ENCODE measurements at places on chromosomes 12 and 14. TPM values are rescaled to one million over a fixed set of nuclear protein-coding genes. Genes with fewer than 3 reads are reported as not detected.

DNA sequence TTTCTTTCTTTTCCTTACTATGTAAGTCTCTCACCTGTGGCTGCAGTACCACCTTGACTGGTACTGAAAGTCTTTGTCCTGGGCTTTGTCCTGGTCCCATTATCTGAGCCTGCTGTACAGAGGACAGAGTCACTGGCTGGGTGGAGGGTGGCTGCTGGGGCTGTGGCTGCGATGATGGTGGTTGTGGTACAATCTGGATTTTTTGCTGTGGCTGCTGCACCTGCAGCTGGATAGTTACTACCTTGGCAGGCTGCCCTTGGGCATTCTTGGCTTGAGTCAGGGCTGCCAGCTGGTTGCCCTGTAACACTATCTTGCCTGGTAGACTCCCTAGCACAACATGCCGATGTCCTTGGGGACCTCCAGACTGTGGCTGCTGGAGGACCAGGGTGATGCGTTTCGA, 27.0 kb downstream of the CHD8 start:
- no peak overlapping the region for H3K4me3 ChIP-seq
- no peak overlapping the region for H3K27ac ChIP-seq
- no peak for DNase-seq

- H3K27ac ChIP-seq = no peak overlapping the region
- no peak overlapping the region for H3K4me3 ChIP-seq
- no peak for DNase-seq
- no peaks in the 10 kb centered on the region for H3K27me3 ChIP-seq
These were observed 70.5 kb downstream of the EGLN3 start for GRCh38 chr14:33880330-33880729.

DNA sequence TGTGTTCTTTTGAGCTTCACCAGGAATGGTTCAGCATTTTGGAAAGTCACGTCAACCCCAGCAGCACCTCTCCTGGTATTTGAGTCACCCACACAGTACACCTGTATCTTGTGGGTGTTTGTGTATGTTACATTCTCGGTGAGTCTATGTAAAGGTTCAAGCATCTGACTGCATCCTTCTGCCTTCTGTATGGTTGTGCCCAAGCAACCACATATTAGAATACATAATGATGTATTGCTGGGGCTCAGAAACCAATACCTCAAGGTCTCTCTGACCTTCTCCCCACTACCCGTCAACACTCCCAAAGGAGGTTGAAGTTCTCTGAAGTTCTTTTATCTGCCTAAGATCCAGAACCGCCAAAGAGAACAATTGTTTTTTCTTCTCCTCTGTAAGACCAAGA, 9.2 kb upstream of the TMEM229B start:
- no peak overlapping the region for H3K4me3 ChIP-seq
- no peaks in the 10 kb centered on the region for H3K36me3 ChIP-seq
- DNase-seq = no peak
- no peak overlapping the region for H3K27ac ChIP-seq
- no peaks in the 10 kb centered on the region for H3K4me1 ChIP-seq

DNA sequence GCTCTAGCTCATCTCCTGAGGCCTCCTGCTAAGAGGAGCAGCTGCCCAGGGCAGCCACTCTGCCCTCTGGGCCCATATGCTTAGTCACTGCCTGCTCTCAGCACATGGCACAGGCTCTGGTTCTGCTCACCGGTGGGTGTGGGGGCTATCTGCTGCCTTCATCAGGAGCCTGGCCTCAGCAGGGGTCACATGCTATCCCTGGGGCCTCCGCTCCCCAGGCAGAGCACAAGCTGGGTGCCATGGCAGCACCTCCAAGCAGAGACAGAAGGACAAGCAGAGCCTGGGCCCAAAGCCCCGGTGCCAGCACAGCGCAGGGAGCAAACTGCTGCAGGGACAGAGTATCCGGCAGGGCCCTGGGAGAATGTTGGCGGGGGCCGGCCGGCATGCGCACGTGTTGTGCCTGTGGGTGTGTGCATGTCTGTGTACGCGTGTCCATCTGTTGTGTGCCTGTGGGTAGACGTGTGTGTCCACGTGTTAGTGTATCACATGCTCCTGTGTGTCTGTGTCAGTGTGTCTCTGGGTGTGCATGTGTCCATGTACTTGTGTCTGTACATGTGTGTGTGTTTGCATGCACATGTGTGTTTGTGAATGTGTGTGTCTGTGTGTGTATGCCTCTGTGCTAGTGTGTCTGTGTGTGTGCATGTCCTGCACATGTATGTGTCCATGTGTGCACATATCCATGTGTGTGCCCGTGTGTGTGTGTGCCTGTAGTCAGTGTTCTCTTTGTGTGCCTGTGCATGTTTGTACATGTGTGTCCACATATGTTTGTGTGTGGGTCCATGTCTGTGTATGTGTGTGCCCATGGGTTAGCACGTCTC, 326.9 kb downstream of the TMEM121 start:
- no peaks in the 10 kb centered on the region for H3K4me1 ChIP-seq
- no peaks in the 10 kb centered on the region for H3K36me3 ChIP-seq
- peaks cover 26% of the 10 kb centered on the region for H3K27me3 ChIP-seq
- H3K4me3 ChIP-seq = no peak overlapping the region
- no peak overlapping the region for H3K27ac ChIP-seq

The RFX4 gene
- 0.40 TPM for total RNA-seq

The HNF1A gene
- total RNA-seq = 0.10 TPM

DNA sequence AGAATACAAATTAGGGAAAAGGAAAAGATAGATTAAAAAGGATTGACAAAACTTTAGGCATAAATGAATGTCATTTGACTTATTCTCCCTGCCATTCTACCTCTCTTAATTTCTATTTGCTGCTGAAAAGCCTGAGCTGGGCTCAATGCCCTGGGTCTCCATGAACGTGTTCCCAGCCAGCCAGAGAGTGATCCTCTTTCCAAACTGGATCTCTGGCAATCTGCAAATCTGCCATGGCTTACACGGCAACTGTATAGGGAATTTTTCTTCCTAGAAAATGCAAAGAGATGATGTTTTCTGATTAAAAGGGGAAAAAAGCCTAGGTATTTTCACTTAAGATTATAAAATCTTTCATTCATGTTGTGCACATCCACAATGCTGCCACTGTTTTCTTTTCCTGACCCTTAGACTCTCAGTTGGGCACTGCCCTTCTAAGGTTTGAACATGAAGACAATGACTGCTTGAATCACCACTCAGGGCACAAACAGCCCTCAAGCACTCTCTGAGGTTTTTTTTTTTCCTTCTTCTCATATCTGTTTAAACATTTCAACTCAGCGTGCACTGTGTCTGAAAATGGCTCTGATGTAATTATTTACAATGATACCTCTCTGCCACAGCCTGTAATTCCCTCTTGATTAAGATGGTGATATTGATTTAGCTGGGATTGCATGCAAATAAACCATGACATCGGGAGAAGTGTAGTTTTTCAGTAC, 60.3 kb downstream of the DACT1 start:
- no peak for DNase-seq
- no peaks in the 10 kb centered on the region for H3K4me1 ChIP-seq
- H3K4me3 ChIP-seq = no peak overlapping the region
- H3K36me3 ChIP-seq = no peaks in the 10 kb centered on the region
- no peak overlapping the region for H3K27ac ChIP-seq

The AMHR2 gene
- total RNA-seq = 0.15 TPM

- no peaks in the 10 kb centered on the region for H3K27me3 ChIP-seq
- no peak for DNase-seq
- no peak overlapping the region for H3K4me3 ChIP-seq
These were observed 148.6 kb downstream of the ASCL1 start for GRCh38 chr12:103105971-103106597.

- H3K27ac ChIP-seq = no peak overlapping the region
- peaks cover 17% of the 10 kb centered on the region for H3K4me1 ChIP-seq
- no peak overlapping the region for H3K4me3 ChIP-seq
- DNase-seq = no peak
- no peaks in the 10 kb centered on the region for H3K27me3 ChIP-seq
- peaks cover 37% of the 10 kb centered on the region for H3K36me3 ChIP-seq
These were observed 127.8 kb downstream of the TSPAN9 start for GRCh38 chr12:3204730-3205531.

DNA sequence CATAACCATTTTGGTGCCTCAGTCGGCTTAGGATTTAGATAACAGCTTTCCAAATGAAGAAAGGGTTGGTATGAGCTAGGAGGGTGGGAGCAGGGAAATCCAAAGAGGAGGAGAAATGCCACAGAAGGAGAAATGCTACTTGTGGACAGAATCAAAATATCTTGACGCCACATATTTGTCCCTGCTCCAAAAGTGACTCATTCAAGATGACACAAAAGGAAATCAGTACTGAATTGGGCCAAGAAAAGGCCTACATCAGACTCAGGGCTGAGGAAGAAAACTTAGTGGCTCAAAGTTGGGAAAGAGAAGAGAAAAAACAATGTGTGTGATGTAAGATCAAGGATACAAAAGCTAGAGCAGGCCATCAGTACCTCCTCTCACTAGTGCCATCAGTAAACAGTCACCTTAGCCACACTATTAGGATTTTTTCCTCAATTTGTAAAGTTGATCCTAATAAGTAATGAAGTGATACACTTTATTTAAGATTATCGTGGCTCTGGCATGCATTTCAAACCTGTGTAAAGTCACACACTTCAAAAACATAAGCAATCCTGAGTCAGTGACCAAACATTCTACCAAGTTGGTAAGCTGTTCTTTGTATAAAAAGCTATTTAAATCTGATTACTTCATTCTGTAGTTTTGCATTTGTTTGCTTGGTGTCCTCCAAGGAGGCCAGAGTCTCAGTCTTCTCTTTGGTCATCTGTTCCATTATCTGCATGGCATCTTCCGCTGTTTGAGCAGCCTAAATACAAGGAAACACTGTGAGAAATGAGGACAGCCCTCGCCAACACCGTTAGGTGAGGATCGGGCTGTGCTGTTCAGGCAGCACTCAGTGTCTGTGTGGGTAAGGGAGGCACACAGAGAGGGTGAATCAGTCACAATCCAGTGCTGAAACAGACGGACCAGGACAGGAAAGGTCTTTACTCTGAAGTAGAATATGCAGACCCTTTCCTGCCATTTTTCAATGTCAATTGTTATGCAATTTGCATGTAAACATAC, 52.6 kb upstream of the VPS33A start:
- no peak for DNase-seq
- no peak overlapping the region for H3K4me3 ChIP-seq
- H3K36me3 ChIP-seq = peaks cover 15% of the 10 kb centered on the region
- no peaks in the 10 kb centered on the region for H3K27me3 ChIP-seq

The KRT6A gene
- not detected for total RNA-seq

GRCh38 chr14:89672636-89673511, 255.8 kb upstream of the FOXN3 start:
- H3K27ac ChIP-seq = no peak overlapping the region
- H3K27me3 ChIP-seq = no peaks in the 10 kb centered on the region
- peak; percentile 54 for DNase-seq
- H3K36me3 ChIP-seq = no peaks in the 10 kb centered on the region
- no peaks in the 10 kb centered on the region for H3K4me1 ChIP-seq

The TRHDE gene
- 0.08 TPM for total RNA-seq

The MGP gene
- total RNA-seq = 3.2 TPM

The CLEC4D gene
- not detected for total RNA-seq

DNA sequence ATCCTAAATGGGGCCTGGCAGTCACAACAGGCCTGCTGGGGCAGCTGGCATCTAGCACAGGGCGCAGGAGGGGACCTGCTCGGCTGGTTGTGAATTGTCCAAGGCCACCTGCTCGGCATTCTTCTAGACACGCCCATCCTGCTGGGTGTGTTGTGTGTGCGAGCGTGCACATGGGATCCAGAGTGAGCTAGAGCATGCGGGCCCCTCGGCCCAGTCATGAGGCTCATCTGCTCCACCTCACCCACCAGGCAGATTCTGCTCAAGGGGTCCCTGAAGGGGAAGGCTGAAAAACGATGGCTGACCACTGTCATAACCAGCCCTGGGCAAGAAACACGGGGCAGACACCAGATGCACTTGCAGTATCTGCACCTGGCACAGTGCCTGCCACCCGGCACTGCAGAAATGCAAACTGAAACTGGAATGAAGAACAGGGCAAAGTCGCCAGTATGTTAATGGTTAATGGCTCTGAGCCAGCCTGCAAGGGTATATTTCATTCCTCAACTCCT, 31.8 kb downstream of the MAX start:
- no peaks in the 10 kb centered on the region for H3K4me1 ChIP-seq
- DNase-seq = no peak
- H3K4me3 ChIP-seq = no peak overlapping the region
- no peak overlapping the region for H3K27ac ChIP-seq
- no peaks in the 10 kb centered on the region for H3K36me3 ChIP-seq

GRCh38 chr14:75783184-75783583, 122.1 kb downstream of the TTLL5 start:
- no peaks in the 10 kb centered on the region for H3K4me1 ChIP-seq
- no peak for DNase-seq
- H3K27ac ChIP-seq = no peak overlapping the region
- peaks cover 23% of the 10 kb centered on the region for H3K36me3 ChIP-seq

DNA sequence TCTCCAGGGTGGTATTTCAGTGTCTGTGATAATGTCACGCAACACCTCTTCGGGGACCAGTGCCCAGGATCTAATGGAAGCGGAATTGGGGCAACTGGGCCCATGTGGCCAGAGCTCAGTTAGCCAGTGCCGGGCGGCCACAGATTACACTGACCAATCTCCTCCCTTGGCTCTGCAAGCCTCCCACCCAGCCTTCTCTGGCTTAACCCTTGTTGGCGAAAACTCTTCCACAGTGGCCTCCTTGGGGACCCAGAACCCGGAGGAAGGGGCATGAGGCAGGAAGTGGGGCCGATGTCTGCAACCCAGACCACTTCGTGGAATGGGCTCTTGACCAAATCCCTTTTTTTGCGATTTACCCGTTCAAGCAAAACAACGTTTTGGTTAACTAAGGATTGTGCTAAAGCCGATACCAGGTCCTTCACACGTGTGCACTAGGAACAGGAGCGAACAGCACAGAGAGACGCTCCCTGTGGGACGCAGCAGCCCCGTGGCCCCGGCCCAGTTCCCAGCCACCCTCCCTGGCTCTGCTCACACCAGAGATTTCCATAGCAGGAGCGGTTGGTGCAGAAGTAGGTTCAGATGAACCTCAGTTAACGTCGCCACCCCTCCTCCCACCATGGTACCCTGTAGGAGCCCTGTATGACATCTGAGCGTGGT, 38.2 kb downstream of the SLC8B1 start:
- no peaks in the 10 kb centered on the region for H3K4me1 ChIP-seq
- H3K27ac ChIP-seq = no peak overlapping the region
- no peaks in the 10 kb centered on the region for H3K27me3 ChIP-seq
- no peak for DNase-seq
- H3K36me3 ChIP-seq = no peaks in the 10 kb centered on the region

The HCAR1 gene
- not detected for total RNA-seq

Measured in SJCRH30 (cell line).